Activated CD8-positive, alpha-beta memory T cell treated with anti-CD3 and anti-CD28 coated beads for 1 hour (primary cell): ENCODE measurements at places on chromosomes 6 and 20.

DNA sequence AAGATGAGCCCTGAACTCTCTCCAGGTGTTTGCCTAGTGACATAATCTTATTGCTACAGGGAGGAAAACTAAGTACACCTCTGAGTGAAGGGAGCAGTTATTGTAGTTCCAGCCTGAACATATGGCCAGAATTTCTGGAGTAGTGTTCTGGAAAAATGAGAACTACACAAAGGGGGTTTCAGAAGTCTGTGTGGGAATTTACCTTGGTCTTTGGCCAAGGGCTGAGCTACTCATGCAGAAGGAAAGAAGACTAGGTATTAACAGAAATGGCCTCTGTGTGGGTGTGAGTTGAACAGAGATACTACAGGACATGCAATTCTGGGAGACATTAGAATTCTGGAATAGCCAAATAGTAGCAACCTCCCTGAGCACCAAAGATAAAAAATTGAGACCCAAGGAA is 1009.7 kb upstream of the GJE1 start:
- no peak for DNase-seq

DNA sequence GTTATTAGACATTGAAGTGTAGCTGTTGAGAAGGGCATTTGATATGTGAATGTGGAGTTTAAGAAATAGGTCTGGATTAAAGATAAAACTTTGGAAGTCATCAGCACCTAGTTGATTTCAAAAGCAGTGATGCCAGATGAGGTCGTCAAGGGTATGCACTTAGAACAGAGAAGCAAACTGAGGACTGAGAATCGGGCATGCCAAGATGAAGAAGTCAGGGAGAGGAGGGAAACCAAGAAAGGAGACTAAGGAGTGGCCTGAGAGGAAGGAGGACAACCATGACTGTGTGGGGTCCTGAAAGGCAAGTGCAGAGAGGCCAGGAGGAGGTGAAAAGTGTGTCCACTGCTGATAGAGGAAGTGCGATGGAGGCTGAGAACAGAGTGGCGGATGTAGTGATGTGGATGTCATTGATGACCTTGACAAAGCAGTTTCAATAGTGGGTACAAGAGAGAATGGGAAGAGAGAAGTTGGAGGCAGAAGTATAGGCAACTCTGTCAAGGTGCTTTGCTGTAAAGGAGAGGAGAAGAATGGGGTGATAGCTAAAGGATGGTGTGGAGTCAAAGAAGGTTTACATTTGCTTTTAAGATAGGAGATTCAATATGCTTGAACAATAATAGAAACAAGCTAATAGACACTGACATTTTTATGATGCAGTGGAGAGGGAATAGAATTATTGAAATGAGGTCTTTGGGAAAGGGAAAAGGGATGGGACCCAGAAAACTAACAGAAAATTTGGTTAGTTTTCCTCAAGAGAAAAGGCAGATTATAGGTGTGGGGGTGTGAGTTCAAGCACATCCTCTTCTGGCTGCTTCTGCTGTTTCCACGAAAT is 139.7 kb upstream of the TMEM170B start:
- DNase-seq, result no peak

- no peak for DNase-seq
Observed at GRCh38 chr6:45617441-45617840, 239.7 kb upstream of the SUPT3H start.

DNA sequence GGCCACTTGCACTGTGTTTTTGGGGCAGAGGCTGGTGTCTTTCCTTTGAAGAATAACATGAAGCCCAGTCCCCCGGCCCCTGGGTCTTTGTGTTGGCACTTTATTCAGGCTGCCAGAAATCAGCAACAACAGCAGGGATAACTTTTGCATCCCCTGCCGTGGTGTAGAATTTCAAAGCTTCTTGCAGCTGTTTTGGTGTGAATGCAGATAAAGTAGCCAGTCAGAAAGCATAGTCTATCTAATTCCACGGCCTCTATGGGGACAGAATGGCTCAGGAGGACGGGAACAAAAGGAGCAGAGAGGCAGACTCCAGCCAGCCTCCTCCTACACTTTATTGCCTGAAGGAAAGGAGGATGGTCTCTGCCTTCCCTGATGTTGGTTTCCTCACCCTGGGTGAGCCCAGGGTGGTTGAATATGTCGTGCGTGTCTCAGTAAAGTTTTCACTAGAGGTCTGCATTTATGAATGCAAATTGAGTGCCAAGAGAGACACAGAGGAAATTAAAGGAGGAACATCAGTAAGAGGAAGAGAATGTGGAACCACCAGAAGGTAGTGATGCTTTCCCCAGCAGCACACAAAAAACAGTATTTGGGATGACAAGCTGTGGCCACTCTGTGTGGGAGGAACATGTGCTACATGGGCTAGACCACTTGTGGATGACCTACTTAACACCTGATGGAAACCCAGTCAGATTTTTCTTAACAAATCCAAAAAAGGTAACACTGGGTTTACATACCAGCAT is 125.9 kb upstream of the TRAF3IP2 start:
- no peak for DNase-seq

GRCh38 chr20:9886227-9886626 is 47.4 kb upstream of the PAK5 start:
- DNase-seq, result no peak

- no peak for DNase-seq
Observed at GRCh38 chr6:1586861-1587450, 22.8 kb upstream of the FOXC1 start.

DNA sequence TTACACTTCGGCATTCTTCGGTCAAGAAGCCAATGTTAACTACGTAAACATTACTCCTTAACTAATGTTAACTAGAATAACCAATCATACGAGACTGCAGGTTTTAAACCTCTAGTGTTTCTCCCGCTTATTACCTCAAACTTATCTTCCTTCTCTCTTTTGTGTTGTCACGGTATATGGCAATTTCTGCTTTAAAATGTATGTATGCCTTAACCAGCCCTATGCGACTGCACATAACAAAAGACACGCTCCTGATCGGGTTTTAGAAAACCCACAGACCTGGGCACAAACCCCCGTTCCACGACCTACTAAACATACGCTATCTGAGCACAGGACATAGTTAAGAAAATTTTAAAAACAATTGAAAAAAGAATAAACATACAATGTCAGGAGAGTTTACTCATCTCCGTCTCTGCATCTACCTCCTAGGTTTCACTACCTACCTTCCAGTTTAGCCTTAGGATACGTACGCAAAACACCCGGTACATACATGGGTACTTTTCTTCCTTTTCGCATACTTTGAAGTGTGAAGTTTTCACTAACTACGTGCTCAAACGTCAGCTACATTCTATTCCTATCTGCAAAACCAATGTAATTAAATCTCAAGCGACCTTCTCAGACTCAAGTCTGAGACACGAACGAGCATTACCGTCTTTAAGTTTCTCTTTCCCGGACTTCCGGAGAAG is 1.1 kb downstream of the CD164 start:
- DNase-seq, result no peak

- no peak for DNase-seq
Observed at GRCh38 chr6:113599444-113599843, 257.7 kb upstream of the MARCKS start.

- no peak for DNase-seq
Observed at GRCh38 chr6:111700135-111700690, 94.5 kb upstream of the TRAF3IP2 start.

GRCh38 chr6:117547688-117548621 is 54.4 kb downstream of the GOPC start:
- DNase-seq, result no peak

GRCh38 chr6:110015206-110015605 is 37.1 kb downstream of the GPR6 start:
- DNase-seq, result no peak

DNA sequence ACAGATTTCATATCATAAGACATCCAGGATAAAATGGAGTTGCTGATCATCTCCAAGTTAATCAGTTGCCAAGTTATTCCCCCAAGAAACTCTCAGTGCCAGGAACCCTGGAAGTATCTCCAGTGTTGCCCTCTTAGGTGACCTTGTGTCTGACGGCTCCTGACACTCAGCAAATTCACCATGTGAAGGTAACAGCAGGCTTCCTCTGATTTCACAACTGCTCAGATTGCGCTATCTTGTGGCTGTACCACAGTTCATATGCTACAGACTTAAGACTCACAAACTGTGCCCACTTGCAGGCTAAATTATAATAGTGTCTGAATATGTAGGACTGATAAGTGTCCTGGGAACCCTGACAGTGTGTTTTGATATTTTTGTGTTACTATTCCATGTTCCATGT is 186.6 kb upstream of the OPRM1 start:
- DNase-seq, result no peak

DNA sequence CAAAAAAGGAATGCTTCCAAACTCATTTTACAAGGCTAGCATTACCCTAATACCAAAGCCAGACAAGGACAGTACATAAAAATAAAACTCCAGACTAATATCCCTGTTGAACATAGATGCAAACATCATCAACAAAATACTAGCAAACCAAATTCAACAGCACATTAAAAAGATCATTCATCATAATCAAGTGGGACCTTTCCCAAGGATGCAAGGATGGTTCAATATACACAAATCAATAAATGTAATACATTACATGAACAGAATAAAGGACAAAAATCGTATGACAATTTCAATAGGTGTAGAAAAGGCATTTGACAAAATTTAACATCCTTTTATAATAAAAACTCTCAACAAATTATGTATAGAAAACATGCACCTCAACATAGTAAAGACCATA is 66.6 kb upstream of the CNR1 start:
- DNase-seq, result no peak

DNA sequence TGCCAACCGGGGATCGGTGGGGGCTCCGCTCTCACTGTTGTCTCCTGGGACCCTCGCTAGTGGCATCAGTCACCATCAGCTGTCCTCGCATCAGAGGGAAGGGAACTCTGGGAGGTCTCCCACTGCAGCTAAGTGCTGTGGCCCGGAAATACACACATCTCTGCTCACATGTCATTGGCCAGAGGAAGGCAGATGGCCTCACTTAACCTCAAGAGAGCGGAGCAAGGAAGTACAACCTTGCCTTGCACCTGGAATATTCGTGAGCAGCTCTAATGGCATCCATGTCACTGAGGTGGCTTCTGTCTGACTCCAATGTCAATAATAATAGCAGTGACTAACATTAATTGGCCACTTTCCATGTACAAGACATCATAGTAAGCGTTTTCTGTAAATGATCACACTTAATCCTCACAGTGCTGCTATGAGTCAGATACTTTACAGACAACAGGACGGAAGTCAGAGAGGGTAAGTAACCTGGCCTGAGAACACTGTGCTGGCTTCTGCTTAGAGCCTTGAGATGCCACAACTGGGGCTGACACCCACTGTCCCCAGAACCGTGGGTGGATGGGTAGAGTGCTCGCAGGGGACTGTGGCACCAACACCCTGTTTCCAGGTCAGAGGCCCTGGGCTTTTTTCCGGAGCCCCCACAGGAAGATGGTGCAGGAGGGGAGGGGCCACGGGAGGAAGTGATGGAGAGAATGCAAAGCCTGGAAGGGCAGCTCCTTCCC is 6.0 kb downstream of the LHFPL5 start:
- DNase-seq, result no peak

DNA sequence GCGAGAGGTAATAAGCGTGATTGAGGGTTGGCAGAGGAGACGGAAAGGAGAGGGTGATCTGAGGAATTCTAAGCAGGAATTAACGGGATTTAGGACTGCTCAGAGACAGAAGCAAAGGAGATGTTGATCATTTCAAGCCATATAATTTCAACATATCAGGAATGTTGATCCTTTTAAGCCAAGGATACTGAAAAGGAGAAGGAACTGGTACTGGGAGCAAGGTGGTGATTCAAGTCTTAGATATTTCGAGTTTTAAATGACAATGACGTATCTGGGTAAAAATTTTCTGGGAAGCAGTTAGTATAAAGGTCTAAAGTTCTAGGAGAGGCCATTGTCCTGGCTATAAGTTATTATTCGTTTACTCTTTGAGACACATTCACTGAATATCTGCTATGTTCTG is 91.3 kb upstream of the OGFRL1 start:
- no peak for DNase-seq

DNA sequence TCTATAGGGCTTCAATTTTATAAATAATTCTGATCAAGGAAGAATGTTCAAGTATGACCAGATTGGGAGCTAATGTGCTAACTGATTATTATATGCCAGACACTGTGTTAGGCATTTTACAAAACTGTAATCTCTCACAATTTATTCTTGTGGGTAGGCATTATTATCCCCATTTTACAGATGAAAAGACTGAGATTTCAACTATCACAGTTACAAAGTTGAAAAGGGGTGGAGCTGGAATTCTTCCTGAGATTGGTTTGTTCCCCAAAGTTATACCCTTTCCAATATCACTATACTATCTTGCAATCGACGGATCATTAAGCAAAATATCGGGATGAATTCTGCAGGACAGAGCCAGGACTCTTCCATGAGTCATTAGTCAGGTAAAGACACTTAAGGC is 57.1 kb downstream of the TPD52L1 start:
- DNase-seq, result no peak

DNA sequence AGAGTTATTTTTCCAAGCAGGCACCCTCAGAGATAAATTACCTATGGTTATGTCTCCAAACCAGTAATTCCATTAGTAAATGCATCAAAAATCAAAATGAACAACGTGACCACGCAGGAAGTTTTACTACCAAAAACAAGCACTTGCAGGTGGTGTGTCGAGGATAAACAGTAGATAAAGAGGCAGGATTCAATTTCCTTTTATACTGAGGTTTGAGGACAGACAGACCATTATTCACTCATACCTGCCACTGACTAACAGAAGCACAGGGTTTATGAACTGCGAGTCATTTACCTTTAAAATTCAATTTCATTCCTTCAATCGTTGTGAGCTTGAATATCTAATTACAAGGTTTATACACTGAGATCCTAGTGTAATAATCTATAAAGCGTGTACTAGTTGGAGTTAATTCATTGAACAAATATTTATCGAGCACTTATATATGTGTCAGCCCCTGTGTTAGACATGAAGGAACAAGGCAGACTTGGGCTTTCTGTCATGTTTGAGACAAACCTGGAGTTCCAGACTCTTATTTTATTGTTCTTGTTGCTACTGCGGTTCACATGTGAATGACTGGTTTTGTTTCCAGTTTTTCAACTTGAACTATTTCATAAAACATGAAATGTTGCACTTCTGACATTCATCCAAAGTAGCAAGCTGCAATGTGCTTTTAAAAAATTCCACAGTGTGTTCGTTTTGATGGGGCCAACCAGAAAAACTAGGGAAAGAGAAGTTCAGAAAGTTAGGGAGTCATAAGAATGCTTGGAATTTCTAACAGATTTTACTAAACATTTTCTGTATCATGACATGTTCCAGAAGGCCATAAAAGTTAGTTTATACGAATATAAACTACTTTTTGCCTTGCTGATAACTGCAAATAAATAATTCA is 205.6 kb downstream of the UST start:
- no peak for DNase-seq
